ENCODE measurements at places on chromosomes 5 and 9.
A peak's percentile ranks its signal among the peaks of the same experiment; 100 is the strongest.

GRCh38 chr9:114396558-114397218 is 8.9 kb upstream of the AKNA start:
- DNase-seq: no peak

DNA sequence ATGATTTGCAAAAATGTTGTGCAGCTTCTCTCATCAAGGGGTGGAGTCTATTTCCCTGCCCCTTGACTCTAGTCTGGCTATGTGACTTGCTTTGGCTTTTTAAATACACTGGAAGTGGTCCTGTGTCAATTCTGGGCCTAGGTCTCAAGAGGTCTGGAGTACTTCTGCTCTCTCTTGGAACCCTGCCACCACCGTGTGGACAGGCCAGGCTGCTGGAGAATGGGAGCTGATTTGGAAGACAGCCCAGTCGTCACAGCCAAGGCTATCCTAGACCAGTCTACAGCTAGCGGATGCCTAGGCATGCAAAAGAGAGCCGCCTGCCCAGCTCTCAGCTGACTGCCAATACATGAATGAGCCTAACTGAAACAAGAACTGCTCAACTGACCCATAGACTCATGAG is 56.7 kb upstream of the CLINT1 start:
- peak; percentile 82 for DNase-seq

- DNase-seq: no peak
These were observed 170.5 kb downstream of the DCP2 start for GRCh38 chr5:113147101-113147508.

DNA sequence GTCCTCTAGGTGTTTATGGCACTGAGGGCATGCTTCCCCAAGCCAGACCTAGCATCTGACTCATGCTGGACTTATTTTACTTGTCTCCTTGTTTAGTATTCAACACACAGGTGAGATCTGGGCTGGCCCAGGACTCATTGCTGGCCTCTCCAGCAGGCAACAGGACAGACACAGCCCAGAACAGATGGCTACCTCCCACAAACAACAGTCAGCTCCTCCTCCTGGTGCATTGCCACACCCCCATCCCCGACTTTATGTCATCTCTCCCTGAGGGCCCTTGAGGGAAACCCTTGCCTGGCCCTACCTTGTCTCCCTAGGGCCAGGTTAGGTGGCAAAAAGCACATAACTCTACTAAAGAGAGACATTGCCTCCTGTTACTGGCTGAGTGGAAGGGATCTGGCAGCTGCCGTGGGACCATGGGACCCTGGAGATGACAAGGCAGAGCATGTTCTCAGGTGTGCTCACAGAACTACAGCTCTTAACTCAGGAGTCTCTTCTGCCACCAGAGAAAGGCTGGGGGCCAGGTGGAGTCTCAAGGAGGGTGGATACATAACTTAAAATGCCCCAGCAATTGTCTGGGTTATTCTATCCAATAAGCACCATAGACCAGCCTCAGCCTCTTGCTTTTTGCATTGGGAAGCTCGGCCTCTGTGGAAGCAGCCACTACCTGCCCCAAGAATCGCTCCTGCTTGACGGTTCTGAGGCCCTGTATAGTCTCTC is 2.3 kb downstream of the ACSL6 start:
- no peak for DNase-seq

DNA sequence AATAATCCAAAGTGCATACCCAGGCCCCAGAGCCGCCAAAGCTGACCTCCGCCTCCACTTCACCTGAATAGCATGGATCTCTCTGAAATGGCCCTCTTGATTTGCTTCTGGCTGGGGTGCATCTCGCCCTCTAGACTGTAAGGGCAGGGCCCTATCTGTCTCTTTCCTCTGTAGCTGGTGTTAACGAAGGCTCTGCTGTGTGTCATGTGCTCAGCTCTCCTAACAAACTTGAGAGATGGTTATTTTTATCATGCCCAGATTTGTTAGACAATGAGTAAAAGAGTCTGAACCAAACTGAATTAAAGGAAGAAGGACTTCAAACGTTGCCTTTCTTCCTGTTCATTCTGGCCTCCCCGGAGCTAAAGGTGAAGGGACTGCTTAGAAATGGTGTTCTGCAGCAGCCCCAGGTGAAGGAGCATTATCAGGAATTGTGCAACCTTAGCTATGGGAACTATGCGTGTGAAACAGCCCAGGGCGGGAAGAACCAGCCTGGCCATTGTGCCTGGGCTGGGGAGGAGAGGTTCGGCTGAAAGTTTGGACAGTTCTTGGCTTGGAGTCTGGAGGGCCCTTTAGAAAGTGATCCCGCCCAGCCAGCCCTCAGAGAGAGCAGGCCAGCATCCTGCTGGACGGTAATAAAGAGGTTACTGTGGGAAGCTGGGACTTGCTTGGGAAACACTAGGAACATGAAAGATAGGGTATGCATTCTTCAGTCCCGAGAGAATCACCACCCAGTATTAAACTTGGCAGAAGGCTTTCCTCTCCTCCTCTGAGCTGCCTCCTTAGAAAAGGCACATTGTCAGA is 73.5 kb downstream of the WWC1 start:
- no peak for DNase-seq

GRCh38 chr9:124017051-124017928 is 5.7 kb downstream of the LHX2 start:
- no peak for DNase-seq

GRCh38 chr5:389197-389821 is 53.7 kb upstream of the EXOC3 start:
- DNase-seq: peak; percentile 43

- DNase-seq: no peak
These were observed 40.4 kb downstream of the BASP1 start for GRCh38 chr5:17257705-17258273.

DNA sequence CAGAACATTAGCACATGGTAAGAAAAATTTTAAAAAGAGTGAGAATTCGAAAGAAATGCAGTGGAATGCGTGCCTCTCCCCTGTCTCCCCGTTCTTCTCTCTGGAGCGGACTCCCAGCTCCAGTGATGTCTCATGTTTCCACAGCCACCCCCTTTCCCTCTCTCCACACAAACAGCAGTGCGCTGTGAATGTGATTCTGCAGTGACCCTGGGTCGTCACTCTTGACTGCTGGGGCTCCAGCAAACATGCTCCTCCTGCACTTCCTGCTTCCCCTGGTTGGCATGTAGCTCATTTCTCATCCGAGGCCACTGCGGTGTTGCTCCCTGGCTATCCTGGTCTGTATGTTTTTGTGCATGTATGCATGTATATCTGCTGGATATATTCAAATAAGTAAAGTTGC is 13.3 kb downstream of the PHF2 start:
- DNase-seq: peak; percentile 66

DNA sequence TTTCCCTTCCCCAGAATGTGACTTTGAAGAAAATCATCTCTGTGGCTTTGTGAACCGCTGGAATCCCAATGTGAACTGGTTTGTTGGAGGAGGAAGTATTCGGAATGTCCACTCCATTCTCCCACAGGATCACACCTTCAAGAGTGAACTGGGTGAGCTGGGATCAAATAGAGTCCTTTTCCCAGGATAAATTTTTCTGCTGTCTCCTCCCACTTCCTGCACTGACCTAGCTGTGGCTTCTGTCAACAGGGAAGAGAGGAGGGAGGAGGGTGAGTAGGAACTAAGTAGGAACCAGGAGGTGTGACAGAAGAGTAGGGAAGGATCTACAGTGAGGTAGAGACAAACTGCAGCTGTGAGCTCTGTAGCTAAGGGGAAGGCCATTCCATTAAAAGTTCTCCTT is 69.3 kb downstream of the MAMDC2 start:
- DNase-seq: no peak

DNA sequence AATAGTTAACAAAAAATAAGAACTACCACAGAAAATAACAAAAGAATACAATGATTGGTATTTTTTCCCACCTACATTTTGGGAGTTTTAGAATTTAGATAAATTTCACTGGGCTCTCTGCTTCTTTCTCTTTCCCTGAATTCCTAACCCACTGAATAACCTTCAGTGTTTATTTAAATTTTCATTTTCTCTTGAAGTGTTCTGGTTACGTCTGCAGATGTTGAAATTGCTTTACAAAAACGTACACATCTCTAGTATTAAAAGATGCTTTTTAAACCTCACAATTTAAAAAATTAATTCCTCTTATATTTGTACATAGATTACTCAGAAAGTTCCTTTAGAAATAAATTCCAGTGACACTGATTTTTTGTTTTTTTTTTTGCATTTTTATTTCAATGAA is 158.7 kb upstream of the TUT7 start:
- no peak for DNase-seq

GRCh38 chr9:3290231-3290840 is 235.5 kb downstream of the RFX3 start:
- no peak for DNase-seq

GRCh38 chr5:64637144-64637543 is 53.2 kb upstream of the SHISAL2B start:
- no peak for DNase-seq

GRCh38 chr5:113384782-113385285 is 50.0 kb downstream of the TSSK1B start:
- DNase-seq: no peak

GRCh38 chr5:73233053-73233460 is 60.1 kb downstream of the TMEM174 start:
- DNase-seq: no peak

- DNase-seq: no peak
These were observed 155.0 kb upstream of the PRDM9 start for GRCh38 chr5:23352446-23352845.

- no peak for DNase-seq
These were observed 35.8 kb upstream of the SPARC start for GRCh38 chr5:151722546-151722945.

GRCh38 chr5:135433681-135434426 is 13.3 kb downstream of the DCANP1 start:
- DNase-seq: no peak

- no peak for DNase-seq
These were observed 100.4 kb upstream of the CHD1 start for GRCh38 chr5:99029172-99029571.

DNA sequence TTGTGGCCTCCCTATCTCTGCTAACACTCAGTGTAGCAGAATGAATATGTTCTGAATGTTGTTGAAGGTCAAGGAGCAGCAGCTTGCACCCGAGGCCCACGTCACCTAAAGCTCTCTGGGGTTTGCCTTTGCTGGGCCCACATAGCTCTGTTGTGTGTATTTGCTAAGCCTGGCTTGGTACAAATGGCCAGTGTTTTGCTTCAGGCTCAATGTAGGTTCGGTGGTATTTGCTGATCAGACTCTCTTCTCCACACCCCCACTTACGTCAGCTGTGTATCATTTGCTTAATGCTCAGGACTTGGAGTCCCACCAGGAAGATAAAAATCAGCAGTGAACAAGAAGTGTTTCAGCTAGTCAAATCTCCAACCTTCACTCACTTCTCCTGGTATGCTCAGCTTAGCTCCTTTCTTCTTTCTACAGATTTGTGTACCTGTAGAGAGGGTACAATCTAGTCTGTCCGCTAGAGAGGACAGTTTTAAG is 4.8 kb upstream of the RFESD start:
- DNase-seq: no peak

GRCh38 chr5:78837836-78838235 is 147.3 kb downstream of the ARSB start:
- DNase-seq: no peak

DNA sequence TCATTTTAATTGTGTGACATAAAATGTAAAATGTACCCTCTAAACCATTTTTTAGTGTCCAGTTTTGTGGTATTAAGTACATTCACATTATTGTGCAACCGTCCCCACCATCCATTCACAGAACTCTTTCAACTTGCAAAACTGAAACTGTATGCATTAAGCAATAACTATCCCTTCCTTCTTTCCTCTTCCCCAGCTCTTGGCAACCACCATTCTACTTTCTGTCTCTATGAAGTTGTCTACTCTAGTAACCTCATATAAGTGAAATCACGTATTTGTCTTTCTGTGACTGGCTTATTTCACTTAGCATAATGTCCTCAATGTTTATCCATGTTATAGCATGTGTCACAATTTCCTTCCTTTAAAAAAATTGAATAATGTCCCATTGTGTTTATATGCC is 142.4 kb downstream of the C9orf152 start:
- no peak for DNase-seq

DNA sequence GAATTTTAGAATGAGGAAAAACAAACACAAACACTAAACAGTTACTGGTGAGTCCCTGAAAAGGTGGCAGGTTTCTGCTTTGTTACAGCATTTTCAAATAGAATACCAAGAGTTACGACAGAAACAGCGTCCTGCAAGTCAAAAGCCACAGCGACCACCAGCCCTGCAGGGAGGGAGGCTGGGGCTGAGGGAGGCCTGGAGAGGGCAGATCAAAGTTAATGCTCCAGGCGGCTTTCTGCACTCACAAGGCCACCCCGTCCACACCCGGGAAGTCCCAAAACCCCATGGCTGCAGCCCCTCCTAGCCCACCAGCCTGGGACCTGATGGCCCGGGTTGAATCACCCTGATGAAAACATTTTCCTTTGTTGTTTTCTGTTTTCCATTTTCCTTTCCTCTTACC is 29.3 kb downstream of the COL23A1 start:
- no peak for DNase-seq

GRCh38 chr5:153835891-153836515 is 202.7 kb downstream of the FAM114A2 start:
- DNase-seq: no peak

DNA sequence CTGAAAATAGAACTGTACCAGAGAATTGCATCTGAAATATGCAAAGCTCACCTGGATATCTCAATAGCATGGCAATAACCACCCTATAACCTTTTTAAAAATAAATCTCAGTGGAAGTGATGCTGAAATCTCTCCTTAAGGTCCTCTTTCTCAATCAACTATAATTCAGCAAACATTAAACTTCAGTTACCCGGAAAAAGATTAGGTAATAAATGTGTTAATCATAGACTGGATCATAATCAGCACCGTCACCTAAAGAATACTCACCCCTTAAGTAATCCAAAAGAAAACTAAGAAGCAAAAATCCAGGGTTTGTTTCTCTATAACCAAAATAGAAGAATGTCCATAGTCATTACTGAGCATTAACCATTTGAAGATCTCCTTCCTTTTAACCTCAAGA is 44.3 kb upstream of the DENND4C start:
- DNase-seq: no peak

- DNase-seq: no peak
These were observed 74.6 kb downstream of the GOLPH3 start for GRCh38 chr5:32099486-32100035.

DNA sequence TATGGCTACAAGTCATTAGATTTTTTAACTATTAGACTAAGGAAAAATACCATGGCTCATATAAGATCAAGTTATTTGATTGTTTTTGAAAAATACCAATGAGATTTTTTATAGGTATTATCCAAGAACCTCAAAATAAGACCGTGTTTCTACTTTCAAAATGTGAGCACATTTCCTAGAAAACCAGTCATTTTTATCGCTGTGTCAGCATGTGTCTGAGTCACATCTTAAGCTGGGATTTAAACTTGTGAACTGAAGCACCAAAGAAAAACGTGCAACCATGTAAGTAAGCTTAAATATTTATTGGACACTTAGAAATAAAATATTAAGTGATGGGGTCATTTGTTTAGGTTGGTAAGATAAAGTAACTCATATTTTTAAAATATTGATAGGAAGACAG is 1676.0 kb upstream of the NUDT12 start:
- DNase-seq: no peak

GRCh38 chr5:146765089-146765832 is 113.3 kb downstream of the PPP2R2B start:
- DNase-seq: no peak

GRCh38 chr5:124444147-124444775 is 302.2 kb downstream of the ZNF608 start:
- DNase-seq: no peak

All from coronary artery (tissue), 2 donors.